Osteocyte (in vitro differentiated cells): ENCODE measurements at places on chromosomes 1 and 21. TPM values are rescaled to one million over a fixed set of nuclear protein-coding genes. Genes with fewer than 3 reads are reported as not detected.
A peak's percentile ranks its signal among the peaks of the same experiment; 100 is the strongest.

DNA sequence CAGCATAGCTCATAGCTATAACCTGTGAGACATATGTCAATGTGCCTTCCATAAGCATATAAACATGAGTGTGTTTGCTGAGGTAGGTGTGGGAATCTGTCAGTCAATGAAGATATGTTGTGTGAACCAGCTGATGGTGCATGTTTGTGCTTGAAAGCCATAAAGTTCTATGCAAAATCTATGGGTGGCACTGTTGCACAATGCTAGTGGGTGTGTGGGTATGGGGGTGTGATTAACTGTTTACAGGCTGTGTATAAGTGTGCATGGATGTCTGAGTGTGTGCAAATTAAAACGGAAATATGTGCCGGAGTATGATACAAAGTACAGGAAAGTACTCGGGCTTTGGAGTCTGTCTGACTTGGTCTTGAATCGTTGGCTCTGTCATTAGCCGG is 1.0 kb upstream of the ATP2B4 start:
- no peak for DNase-seq

GRCh38 chr1:154478013-154478412 is 24.0 kb upstream of the TDRD10 start:
- no peak for DNase-seq

DNA sequence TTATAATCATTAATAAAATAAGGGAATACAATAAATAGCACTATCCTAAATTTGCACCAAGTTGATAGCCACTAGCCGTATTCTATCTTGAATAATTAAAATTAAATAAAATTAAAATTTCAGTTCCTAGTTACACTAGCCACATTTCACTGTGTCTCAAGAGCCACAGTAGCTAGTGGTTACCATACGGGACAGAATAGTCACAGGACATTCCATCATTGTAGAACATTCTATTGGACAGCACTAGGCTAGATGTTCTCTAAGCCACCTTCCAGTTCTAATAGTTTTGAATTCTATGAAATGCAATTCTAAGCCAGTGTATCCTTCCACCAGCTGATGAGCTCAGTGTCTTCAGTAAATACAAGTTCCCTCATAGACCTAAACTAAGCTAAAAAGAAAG is 71.1 kb upstream of the GOLT1A start:
- DNase-seq, result no peak

GRCh38 chr1:205258261-205258691 is 30.5 kb downstream of the TMCC2 start:
- DNase-seq, result no peak

DNA sequence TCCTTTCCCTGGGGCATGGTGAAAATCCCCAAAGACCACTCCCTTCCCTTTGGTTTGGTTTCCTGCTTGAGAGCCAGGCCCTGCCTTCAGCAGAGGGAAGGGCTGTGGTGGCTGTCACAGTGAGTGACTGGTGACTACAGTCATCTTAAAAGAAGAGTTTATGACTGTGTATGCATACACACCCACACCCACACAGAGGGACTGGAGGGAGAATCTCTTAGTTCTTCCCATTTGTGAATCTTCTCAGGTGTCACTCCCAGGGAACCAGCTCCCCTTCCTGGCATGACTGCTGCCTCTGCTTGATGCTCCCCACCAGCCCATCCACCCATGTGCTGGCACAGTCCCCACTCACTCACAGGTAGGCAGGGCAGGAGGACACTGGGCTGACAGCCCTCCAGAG is 3.9 kb upstream of the KCNA2 start:
- no peak for DNase-seq

DNA sequence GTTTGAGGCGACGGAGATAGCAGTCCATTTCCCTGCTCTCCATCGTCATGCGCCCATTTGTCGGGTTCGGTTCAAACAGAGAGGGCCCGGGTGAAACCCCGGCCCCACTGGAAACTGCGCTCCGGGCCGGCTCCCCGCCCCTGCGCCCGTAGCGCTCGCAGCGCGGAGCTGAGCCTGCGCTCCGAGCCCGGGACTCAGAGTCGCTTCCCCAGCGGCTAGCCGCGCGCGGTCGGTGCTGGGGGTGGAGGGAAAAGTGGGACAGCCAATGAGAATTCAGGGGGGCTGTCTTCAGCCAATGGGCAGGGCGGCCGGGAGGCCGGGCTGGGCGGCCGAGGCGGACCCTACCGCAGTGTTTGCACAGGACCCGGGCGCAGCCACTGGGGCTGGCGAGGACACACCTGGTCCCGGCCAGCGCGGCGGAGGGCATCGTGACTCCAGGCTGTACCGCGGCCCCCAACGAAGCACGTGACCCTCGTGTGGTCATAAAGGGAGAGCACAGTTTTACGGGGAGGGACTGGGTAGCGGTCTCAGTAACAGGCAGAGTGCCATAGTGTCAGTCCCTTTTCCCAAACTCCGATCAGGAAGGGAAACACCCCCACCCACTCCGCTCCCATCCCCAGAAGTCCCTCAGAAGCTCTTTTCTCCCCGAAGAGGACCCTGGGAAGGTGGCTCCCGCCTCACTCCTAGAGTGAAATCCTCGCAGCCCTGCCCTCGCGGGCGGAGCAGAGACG is at the start of gene INKA2:
Gene INKA2, minus strand, starts transcription at position 202 of the 731 bp plus-strand sequence. Its CDS starts 153 bp downstream, at position 49.
- DNase-seq, result peak; percentile 93

GRCh38 chr1:162984699-162985098 is 84.5 kb upstream of the RGS4 start:
- no peak for DNase-seq

DNA sequence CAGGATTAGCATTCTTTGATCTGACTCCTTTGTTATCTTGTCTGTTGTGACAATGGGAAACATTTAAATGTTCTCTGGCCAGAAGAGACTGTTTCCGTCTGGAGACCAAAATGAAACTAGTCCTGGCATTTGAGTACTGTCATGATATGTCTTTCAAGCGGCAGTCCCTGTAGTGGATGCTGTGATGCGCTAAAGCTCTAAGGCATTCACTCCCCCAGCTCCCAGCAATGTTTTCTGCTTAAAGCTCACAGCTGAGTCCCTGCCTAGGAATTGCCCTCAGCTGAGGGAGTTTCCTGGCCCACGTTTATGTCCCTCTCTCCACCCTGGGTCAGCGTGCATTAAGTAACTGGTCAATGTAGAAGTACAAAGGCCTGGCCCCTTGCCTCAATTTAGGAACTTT is 109.4 kb downstream of the UCHL5 start:
- no peak for DNase-seq

DNA sequence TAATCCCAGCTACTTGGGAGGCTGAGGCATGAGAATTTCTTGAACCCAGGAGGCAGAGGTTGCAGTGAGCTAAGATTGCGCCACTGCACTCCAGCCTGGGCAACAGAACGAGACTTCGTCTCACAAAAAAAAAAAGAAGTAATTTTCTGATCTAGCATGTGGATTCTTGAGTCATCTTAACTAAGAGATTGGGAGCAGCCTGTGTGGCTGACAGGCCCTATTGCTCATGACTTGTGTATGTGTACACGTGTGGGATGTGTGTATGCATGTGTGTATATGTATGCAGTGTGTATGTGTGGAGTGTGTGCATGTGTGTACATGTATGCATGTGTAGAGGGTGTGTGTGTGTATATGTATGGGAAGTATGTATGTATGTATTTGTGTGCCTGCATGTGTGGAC is 29.5 kb downstream of the DOP1B start:
- DNase-seq, result no peak

- DNase-seq, result no peak
Observed at GRCh38 chr1:96030312-96030711, 691.3 kb upstream of the PTBP2 start.

GRCh38 chr1:194114288-194114687 is 927.9 kb upstream of the B3GALT2 start:
- DNase-seq, result no peak

DNA sequence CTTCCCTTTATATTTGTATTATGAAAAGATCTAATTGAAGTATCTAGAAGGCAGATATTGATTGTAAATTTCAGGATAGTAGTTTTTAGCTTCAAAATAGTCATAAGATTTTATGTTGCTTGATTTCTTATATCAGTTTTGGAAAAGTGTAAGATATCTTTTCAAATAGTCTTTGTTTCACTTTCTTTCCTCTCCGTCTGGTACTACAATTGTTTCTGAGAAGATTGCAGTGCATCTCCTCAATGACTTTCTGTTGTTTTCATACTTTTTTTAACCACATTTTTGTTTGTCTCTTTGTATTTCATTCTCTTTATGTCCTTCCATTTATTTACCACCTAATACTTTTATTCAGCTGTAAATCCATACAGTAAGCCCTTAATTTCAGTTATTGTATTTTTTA is 964.6 kb upstream of the B3GALT2 start:
- DNase-seq, result no peak

GRCh38 chr1:246058466-246058865 is 448.6 kb downstream of the SMYD3 start:
- no peak for DNase-seq

DNA sequence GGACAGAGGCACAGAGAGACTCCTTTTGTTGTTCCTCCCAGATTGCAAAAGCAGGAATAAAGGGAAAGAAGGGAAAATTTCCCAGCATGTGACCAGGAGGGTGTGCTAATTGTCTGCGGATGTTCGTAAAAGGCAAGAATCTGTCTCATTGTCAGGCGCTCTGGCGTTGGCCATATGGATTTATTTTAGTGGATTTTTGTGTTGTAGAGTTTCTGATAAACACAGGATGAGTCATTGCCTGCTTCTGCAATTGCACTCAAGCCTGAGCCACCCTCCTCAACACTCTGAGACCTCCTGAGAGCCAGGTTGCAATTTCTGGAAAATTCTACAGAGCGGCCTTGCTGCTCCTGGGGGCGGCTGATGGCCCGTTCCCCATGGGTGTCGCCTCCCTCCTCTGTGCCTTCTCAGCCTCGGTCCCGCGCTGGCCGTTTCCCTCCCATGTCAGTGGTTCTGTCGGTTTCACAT is 227.7 kb downstream of the KAZN start:
- no peak for DNase-seq

GRCh38 chr1:10457875-10458274 is 8.0 kb downstream of the CORT start:
- no peak for DNase-seq

- no peak for DNase-seq
Observed at GRCh38 chr1:186102547-186103148, 272.4 kb downstream of the TPR start.

- no peak for DNase-seq
Observed at GRCh38 chr1:157364612-157365011, 187.7 kb downstream of the FCRL5 start.

DNA sequence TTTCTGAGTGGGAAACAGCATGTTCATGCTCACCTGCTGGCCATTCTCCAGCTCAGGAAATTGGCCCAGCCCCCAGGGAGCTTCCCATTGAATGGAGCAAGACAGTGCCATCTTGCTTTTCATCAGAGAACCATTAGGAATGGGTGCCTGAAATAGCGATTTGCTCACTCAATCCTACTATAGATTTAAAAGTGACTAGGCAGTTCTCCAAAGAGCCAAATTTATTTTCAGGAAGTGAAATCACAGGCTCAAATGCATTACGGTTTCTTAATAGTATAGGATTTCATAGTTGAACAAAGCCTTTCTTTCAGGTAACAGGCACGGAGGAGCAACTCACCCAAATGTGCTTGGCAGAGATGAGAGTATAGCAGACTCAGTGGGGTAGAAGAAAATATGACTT is 272.1 kb downstream of the GRIK1 start:
- no peak for DNase-seq

DNA sequence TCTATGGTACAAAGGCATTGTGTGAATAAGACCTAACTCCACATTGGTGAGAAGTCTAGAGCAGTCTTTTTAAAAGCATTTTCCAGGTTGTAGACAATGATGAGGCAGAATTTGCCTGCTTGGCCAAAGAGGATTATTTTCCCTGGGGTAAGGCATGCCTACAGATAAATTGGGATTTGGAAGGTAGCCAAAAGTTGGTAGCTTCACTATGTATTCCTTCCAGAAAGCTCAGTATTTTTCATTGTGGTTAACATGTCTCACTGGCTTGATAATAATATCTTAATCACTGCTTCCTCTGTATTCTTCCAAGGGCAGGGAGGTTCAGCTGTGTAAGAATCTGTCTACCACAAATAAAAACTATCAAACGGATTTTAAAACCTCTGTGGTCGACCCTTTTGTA is 590.8 kb upstream of the PRMT6 start:
- DNase-seq, result no peak

GRCh38 chr1:23500466-23500865 is 16.5 kb upstream of the ASAP3 start:
- no peak for DNase-seq

GRCh38 chr1:170723518-170723917 is 59.6 kb downstream of the PRRX1 start:
- DNase-seq, result no peak

- no peak for DNase-seq
Observed at GRCh38 chr1:13792419-13792818, 92.4 kb downstream of the PRDM2 start.

CNTN2 gene
- not detected in 2 replicates for total RNA-seq

DCDC2B gene
- total RNA-seq, result not detected in 2 replicates

PTCH2 gene
- 1.4 TPM in 2 replicates for total RNA-seq

KCND3 gene
- total RNA-seq, result 2.1 TPM in 2 replicates

PPT1 gene
- total RNA-seq, result 62.6 and 72.1 TPM in 2 replicates

MSH4 gene
- 0.62 and 0.68 TPM in 2 replicates for total RNA-seq

XCL2 gene
- total RNA-seq, result not detected in 2 replicates

GPR37L1 gene
- total RNA-seq, result not detected in 2 replicates

MFN2 gene
- total RNA-seq, result 64.6 and 69.2 TPM in 2 replicates

MCOLN2 gene
- total RNA-seq, result not detected in 2 replicates

SGIP1 gene
- 118 and 123 TPM in 2 replicates for total RNA-seq

SYDE2 gene
- total RNA-seq, result 6.0 and 6.3 TPM in 2 replicates
